Testis (tissue), 5 donors: ENCODE measurements at places on chromosomes 16 and 17.

GRCh38 chr16:24535827-24536226, 3.5 kb upstream of the RBBP6 start:
- H3K27me3 ChIP-seq = no peaks in the 10 kb centered on the region
- no peak for DNase-seq
- H3K4me1 ChIP-seq = no peaks in the 10 kb centered on the region
- H3K27ac ChIP-seq = no peak overlapping the region

GRCh38 chr17:17780922-17781590, 55.7 kb downstream of the SREBF1 start:
- H3K27me3 ChIP-seq = no peaks in the 10 kb centered on the region
- H3K36me3 ChIP-seq = no peaks in the 10 kb centered on the region
- peaks cover 67% of the 10 kb centered on the region for H3K4me1 ChIP-seq
- peak overlapping the region; percentile 78 for H3K27ac ChIP-seq

GRCh38 chr16:88886420-88886844, 20.0 kb upstream of the PABPN1L start:
- no peaks in the 10 kb centered on the region for H3K36me3 ChIP-seq
- H3K4me1 ChIP-seq = peaks cover 6% of the 10 kb centered on the region
- no peaks in the 10 kb centered on the region for H3K27me3 ChIP-seq
- DNase-seq = no peak

DNA sequence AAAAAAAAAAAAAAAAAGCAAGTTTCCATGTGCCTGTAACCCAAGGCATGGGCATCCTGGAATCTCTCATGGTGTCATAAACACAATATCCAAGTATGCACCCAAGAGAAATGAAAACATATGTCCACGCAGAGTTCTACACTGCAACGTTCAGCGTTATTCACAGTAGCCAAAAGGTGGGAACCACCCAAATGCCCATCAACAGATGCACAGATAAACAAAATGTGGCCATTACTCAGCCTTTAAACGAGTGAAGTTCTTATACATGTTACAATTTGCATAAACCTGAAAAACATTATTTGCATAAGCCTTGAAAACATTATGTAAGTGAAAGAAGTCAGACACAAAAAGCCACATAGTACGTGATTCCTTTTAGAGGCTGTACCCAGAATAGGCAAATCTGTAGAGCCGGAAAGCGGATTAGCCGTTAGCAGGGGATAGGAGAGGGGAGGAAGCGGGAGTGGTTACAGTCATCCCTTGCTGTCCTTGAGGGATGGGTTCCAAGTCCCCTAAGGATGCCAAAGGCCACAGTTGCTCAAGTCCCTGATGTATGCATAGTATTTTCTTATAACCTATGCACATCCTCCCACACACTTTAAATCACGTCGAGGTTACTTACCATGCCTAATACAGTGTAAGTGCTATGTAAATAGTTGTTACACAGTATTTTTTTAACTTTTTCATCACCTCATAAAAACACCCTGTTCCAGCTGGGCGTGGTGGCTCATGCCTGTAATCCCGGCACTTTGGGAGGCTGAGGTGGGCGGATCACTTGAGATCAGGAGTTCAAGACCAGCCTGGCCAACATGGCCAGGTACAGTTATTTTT, 47.3 kb upstream of the DNAH17 start:
- no peak for DNase-seq
- no peaks in the 10 kb centered on the region for H3K36me3 ChIP-seq
- H3K27ac ChIP-seq = no peak overlapping the region
- no peaks in the 10 kb centered on the region for H3K4me1 ChIP-seq
- no peak overlapping the region for H3K4me3 ChIP-seq

DNA sequence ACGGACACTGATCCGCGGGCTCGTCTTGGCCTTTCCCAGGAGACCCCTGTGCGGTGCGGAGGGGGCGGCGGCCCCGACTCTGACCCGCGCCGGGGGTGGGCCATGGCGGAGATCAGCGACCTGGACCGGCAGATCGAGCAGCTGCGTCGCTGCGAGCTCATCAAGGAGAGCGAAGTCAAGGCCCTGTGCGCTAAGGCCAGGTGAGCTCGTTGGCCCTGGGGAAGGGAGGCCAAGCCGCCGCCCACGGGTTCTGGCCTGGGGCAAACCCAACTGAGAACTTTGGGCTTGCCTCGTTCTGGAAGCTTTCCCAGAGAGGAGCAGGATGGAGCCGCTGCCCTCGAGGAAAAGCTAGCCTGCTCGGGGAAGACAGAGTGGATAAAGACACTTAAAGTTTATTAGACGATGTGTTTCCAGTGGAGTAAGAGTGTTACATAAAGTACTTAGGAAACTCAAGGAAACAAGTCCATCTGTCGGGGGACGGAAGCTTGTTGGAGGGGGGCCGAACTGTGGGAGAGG, 540 bp downstream of the PPP4C start:
- DNase-seq = no peak
- H3K27me3 ChIP-seq = no peaks in the 10 kb centered on the region
- H3K36me3 ChIP-seq = no peaks in the 10 kb centered on the region
- H3K27ac ChIP-seq = peak overlapping the region; percentile 92

DNA sequence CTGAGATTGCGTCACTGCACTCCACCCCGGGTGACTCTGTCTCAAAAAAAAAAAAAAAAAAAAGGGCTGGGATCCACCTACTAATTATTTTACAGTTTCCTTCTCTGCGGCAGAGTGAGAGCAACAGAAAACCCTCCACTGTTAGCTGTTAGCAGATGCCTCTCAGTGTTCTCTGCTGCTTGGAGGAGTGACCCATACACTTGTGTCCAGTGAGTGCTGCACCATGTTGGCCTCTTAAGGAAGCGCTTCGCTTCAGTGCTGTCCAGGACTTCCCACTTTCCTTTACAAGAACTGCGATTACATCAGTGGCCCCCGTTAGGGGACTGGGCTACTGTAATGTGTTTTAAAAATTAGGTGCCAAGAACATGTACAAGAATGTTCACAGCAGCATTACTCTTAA, 18.4 kb upstream of the CLEC18B start:
- no peak overlapping the region for H3K27ac ChIP-seq
- no peaks in the 10 kb centered on the region for H3K36me3 ChIP-seq
- no peaks in the 10 kb centered on the region for H3K4me1 ChIP-seq

- no peak overlapping the region for H3K4me3 ChIP-seq
- no peak for DNase-seq
- H3K36me3 ChIP-seq = no peaks in the 10 kb centered on the region
- H3K27ac ChIP-seq = no peak overlapping the region
These were observed 5.0 kb downstream of the TSR1 start for GRCh38 chr17:2331303-2331702.

DNA sequence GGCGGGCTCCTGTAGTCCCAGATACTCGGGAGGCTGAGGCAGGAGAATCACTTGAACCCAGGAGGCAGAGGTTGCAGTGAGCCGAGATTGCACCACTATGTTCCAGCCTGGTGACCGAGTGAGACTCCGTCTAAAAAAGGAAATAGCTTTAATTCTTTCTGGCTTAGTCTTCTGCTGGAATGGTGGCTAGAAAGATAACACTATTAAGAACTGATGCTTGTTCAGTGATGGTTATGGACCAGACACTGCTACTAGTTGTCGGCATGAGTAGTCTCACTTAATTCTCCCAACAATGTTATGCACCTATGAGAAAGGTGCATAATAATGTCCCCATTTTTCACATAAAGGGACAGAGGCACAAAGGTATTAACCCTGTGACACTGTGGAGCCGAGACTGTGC, 188.7 kb downstream of the HS3ST3A1 start:
- H3K27me3 ChIP-seq = no peaks in the 10 kb centered on the region
- no peaks in the 10 kb centered on the region for H3K36me3 ChIP-seq
- no peak overlapping the region for H3K4me3 ChIP-seq
- no peak overlapping the region for H3K27ac ChIP-seq

DNA sequence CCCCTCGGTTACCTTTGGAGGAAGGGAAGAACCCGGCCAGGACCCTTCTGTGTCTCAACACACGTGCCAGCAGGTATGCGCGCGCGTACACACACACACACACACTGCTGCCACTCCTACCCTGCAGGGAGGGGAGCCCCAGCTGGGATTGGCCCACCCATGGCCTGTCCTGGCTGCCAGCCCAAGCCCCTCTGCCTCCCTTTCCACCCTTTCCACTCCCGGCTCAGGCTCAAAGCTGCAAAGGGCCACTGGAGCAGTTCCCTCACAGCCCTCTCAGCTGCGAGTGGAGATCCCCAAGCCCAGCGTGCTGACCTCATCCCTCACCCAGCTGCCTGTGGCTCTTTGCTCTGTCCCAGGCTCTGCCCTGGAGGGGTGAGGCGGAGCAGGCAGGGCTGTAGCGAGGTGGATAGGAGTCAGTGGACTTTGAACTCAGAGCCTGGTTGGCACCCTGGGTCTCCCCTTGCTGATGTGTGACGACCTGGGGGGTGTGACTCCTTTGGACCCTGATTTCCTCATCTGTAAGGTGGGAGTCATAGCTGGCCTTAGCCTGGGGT, 14.5 kb downstream of the KIF19 start:
- H3K27ac ChIP-seq = no peak overlapping the region
- H3K4me3 ChIP-seq = no peak overlapping the region

DNA sequence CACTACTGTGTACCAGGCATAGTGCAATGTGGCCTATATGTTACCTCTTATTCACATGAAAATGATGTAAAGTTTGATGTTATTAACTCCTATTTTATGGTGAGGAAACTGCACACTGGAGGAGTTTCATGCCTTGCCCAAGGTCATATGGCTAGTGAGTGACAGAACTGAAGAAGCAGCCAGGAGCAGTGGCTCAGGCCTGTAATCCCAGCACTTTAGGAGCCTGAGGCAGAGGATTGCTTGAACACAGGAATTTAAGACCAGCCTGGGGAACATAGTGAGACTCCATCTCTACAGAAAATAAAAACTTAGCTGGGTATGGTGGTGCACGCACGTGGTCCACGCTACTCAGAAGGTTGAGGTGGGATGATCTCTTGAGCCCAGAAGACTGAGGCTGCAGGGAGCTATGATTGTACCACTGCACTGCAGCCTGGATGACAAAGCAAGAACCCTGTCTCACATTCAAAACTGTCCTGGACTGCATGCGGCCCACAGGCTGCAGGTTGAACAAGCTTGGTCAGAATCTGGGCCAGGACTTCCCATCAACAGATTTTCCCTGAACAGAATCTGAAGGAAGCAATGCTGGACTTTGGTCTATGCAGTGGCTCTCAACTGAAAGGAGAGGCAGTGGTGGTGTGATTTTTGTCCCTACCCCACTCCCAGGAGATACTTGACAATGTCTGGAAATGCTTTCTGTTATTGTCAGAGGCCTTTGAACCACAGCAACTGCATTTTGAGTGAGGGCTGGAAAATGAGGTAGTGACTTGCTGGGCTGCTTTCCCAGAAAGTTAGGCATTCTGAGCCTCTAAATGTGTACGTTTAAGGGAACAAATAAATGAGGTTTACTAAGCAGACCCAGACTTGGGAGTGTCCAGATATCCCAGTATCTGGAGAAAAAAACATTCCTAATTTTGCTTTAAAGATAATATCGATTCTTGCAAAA, 479.5 kb downstream of the TMEM114 start:
- H3K27me3 ChIP-seq = no peaks in the 10 kb centered on the region
- no peaks in the 10 kb centered on the region for H3K4me1 ChIP-seq
- H3K36me3 ChIP-seq = no peaks in the 10 kb centered on the region

GRCh38 chr16:11996433-11997330, 20.1 kb downstream of the SNX29 start:
- no peaks in the 10 kb centered on the region for H3K4me1 ChIP-seq
- no peaks in the 10 kb centered on the region for H3K36me3 ChIP-seq

- no peak for DNase-seq
- peaks cover 7% of the 10 kb centered on the region for H3K4me1 ChIP-seq
- no peaks in the 10 kb centered on the region for H3K36me3 ChIP-seq
These were observed 819 bp downstream of the SUPT4H1 start for GRCh38 chr17:58351182-58351581.

GRCh38 chr16:23801378-23801777, 34.4 kb upstream of the PRKCB start:
- peak; percentile 90 for DNase-seq
- H3K36me3 ChIP-seq = no peaks in the 10 kb centered on the region
- no peaks in the 10 kb centered on the region for H3K27me3 ChIP-seq

DNA sequence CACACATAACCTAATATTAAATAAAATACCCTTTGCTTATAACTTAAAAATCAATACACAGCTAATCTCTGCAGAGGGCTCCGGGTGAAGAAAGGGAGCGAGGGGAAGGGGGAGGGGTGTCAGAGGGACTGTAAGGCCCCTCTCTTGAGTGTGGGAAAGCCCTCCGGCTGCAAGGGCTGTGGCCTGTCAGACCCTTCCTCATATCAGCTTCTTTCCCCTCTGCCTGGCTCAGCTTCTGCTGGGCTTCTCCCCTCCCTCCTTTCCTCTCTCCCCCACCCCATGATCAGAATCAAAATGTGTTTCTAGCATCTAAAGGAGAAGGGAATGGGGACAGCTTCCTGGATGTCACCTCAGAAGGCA, 4.6 kb upstream of the SCRN2 start:
- no peaks in the 10 kb centered on the region for H3K27me3 ChIP-seq
- no peaks in the 10 kb centered on the region for H3K36me3 ChIP-seq
- H3K4me1 ChIP-seq = peaks cover 10% of the 10 kb centered on the region

DNA sequence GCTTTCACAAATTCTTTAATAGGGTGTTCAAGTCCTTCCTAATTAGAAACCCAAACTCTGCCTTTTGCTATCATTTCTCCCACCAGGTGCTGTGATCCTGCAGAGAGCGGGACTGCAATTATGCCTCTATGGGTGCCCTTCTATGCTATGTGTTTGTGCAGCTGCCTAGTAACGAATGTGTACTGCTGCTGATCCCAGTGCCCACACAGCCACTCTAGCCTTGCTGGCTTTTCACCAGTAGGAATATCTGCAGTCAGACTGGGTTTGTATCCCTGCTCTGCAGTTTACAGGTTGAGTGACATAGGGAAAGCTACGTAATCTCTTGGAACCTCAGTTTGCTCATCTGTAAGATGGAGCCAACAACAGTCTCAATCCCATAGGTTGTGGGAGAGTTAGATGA, 179.6 kb upstream of the IRX3 start:
- no peak for DNase-seq
- H3K36me3 ChIP-seq = no peaks in the 10 kb centered on the region
- H3K27me3 ChIP-seq = no peaks in the 10 kb centered on the region
- H3K27ac ChIP-seq = no peak overlapping the region
- H3K4me1 ChIP-seq = no peaks in the 10 kb centered on the region

GRCh38 chr17:866568-867103, 84.5 kb downstream of the MRM3 start:
- no peaks in the 10 kb centered on the region for H3K4me1 ChIP-seq
- no peak overlapping the region for H3K4me3 ChIP-seq
- H3K27me3 ChIP-seq = no peaks in the 10 kb centered on the region

DNA sequence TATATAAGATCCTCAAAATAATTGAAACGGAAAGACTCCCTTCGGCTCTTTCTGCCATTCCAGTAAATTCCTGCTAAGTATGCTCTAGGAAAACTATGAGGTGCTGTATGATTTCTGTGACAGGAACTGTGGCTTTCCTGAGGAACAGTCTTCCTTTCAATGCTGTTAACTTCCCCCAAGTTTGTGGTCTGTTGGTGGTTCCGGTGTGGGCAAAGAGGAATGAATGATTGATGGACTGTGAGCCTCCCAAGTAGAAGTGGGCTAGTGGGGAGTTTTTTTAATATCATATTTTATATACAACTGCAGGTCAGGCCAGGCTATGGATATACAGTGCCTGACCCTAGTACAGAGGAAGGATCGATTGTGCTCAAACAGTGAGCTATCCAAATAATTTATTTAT, 560.7 kb upstream of the RBFOX1 start:
- H3K27me3 ChIP-seq = no peaks in the 10 kb centered on the region
- H3K4me3 ChIP-seq = no peak overlapping the region
- no peak for DNase-seq

- H3K4me3 ChIP-seq = no peak overlapping the region
- H3K27me3 ChIP-seq = no peaks in the 10 kb centered on the region
- H3K36me3 ChIP-seq = no peaks in the 10 kb centered on the region
- H3K4me1 ChIP-seq = peaks cover 12% of the 10 kb centered on the region
These were observed 592 bp upstream of the PERCC1 start for GRCh38 chr16:1430214-1430758.

GRCh38 chr17:62955841-62956352, 10.1 kb upstream of the TANC2 start:
- no peaks in the 10 kb centered on the region for H3K4me1 ChIP-seq
- H3K27ac ChIP-seq = no peak overlapping the region
- no peak overlapping the region for H3K4me3 ChIP-seq
- H3K36me3 ChIP-seq = no peaks in the 10 kb centered on the region
